Activated CD8-positive, alpha-beta memory T cell treated with anti-CD3 and anti-CD28 coated beads, Interleukin-2, amount 10 ng/mL, durations not matched to agents 7 days and 5 days (primary cell): ENCODE measurements at places on chromosomes 6 and 20. TPM values are rescaled to one million over a fixed set of nuclear protein-coding genes. Genes with fewer than 3 reads are reported as not detected.

KCNS1 gene
- total RNA-seq = 0.49 TPM

GRCh38 chr6:28607990-28608389, 82.3 kb downstream of the GPX5 start:
- H3K4me1 ChIP-seq = peaks cover 5% of the 10 kb centered on the region
- no peak overlapping the region for H3K27ac ChIP-seq
- no peak overlapping the region for H3K4me3 ChIP-seq
- no peaks in the 10 kb centered on the region for H3K36me3 ChIP-seq
- DNase-seq = no peak
- H3K27me3 ChIP-seq = peaks cover 49% of the 10 kb centered on the region

DNA sequence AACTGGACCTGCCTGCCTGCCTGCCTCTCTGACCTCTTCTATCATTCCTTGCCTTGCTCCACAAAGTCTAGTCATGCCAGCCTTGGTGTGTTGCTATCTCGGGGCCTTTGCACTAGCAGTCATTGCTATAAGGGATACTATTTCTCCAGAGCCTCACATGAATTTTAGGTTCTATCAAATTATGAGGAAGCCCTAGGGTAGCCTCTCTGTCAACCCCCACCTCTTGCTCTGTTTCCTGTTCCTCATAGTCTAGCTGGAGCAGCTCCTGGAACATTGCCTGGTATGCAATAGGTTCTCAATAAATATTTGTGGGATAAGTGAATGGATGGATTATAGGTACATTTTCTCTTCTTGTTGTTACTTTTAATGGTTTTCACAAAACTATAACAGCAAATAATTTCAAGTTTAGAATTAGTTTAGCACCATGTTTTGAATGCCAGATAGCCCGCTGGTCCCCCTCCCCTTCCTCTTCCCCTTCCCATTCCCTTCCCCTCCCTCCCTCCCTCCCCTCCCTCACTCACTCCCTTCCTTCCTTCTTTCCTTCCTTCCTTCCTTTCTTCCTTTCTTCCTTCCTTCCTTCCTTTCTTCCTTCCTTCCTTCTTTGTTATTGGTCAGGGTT, 46.9 kb upstream of the DTNBP1 start:
- peaks cover 3% of the 10 kb centered on the region for H3K4me1 ChIP-seq
- peaks cover 8% of the 10 kb centered on the region for H3K27me3 ChIP-seq
- H3K27ac ChIP-seq = no peak overlapping the region
- H3K4me3 ChIP-seq = no peak overlapping the region
- no peaks in the 10 kb centered on the region for H3K36me3 ChIP-seq
- DNase-seq = no peak

DNA sequence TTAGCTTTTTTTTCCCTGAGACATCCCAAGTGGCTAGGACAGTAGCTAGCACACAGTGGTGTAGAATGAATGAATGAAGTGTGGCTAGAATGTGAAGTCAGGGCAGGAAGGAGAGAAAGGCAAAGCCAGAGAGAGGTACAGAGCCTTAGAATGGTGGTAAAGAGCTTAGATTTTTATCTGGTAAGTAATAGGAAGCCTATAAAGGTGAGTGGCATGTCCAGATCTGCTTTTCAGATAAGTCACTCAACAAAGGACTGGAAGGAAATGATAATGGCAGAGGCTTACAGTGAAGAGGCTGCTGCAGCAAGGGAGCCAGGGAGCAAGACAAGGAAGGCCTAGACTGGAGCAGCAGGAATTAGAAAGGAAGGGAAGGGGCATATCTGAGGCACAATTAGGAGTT, 96.0 kb upstream of the PRDM1 start:
- no peak overlapping the region for H3K27ac ChIP-seq
- no peak overlapping the region for H3K4me3 ChIP-seq
- no peaks in the 10 kb centered on the region for H3K27me3 ChIP-seq
- DNase-seq = no peak
- peaks cover 69% of the 10 kb centered on the region for H3K4me1 ChIP-seq

ROS1 gene
- total RNA-seq = not detected

- H3K27me3 ChIP-seq = peaks cover 48% of the 10 kb centered on the region
- H3K4me3 ChIP-seq = peak overlapping the region; percentile 76
- peaks cover 29% of the 10 kb centered on the region for H3K4me1 ChIP-seq
- no peak for DNase-seq
These were observed 1.7 kb downstream of the GABBR1 start for GRCh38 chr6:29631209-29631810.

DNA sequence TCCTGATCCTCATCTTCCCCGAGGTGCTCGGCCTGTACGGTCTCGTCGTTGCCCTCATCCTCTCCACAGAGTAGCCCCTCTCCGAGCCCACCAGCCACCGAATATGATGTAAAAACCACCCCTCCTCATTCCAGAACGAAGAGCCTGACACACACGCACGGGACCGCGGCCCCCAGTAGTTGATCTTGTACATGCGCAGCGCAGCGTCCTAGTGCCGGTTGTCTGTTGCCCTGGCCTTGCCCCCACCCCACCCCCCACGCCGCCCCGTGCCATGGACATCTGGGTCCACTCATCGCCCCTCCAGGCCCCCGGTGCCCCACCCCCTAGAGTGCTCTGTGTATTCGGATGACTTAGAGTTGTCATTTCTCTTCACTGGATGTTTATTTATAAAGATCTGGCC, 5.2 kb upstream of the PRPH2 start:
- H3K27ac ChIP-seq = peak overlapping the region; percentile 95
- no peaks in the 10 kb centered on the region for H3K27me3 ChIP-seq
- H3K4me1 ChIP-seq = peaks cover 21% of the 10 kb centered on the region
- peak overlapping the region; percentile 78 for H3K4me3 ChIP-seq
- no peak for DNase-seq

SYS1 gene
- total RNA-seq = 24.9 TPM
